Motor neuron (in vitro differentiated cells): ENCODE measurements at places on chromosomes 4 and X. TPM values are rescaled to one million over a fixed set of nuclear protein-coding genes. Genes with fewer than 3 reads are reported as not detected.

GRCh38 chrX:154472685-154473632 is 6.1 kb downstream of the LAGE3 start:
- ATAC-seq = no peak

Gene DIPK2B
- 0.05 and 0.15 TPM in 2 replicates for total RNA-seq

Gene HTR2C
- 0.09 and 0.27 TPM in 2 replicates for total RNA-seq

DNA sequence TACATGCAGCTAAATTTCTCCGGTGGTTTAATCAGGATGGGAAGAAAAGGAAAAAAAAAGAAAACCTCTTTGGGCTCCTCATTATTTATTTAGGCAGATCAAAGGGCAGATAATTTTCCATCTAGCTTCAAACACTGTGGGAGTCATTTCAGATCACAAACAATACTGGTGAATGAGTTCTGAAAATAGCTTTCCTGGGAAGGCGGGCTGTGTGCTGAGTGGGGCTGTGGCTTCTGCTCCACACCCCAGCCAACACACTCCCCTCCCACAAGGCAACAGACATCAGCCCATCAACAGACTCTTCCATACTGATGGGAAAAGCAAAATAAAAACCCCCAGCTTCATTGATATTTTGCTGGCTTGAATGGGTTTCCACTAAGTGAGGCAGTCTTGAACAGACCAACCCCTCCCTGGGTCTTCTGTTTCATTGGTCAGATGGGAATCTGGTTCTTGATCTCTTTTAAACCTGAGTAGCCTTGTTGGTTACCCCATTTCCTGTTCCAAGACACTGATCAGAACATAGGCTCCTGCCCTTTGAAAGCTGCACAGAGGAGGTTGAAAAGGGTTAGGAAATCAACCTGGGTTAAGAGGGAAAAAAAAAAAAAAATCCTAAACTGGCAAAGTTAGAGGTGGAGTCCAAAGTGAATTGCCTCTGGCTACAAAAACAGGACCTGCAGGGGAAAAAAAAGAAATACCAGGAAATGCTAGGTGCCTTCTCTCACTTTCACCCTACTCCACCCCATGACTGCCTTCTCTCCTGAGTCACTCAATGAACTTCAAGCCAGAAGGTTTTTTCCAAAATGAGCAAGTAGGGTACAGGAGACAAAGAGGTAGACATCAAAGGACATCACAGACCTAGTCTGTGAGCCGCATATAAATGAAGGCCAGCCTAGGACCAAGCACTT is 20.0 kb downstream of the AMOT start:
- ATAC-seq = no peak

DNA sequence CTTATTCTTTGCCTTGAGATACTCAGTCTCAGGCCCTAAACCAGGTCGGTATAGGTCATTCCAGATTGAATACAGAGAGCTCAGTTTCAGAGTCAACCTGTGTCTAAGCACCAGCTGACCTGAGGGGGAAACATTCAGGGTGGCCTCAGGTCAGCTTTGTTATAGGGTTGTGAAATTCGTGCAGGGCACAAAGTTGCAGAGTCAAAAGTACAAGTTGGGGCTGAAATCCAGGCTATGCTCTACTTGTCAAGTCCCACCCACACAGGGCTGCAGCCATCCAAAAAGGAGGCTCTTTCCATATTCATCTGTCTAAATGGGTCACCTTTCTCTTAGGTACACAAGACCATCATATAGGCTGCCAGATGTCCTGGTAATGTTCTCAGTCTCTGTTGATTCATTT is 89.7 kb downstream of the ITIH6 start:
- no peak for ATAC-seq

GRCh38 chr4:7705062-7705461 is 234.6 kb downstream of the AFAP1 start:
- ATAC-seq = peak; percentile 61

Gene CXCL1
- 2.5 and 3.2 TPM in 2 replicates for total RNA-seq

Gene PRKG2
- 1.3 and 1.5 TPM in 2 replicates for total RNA-seq

Gene MAGEA2B
- total RNA-seq = 1.8 and 3.6 TPM in 2 replicates

Gene CXCL11
- total RNA-seq = 0.20 TPM in 1 of 2 replicates, not detected in the other

DNA sequence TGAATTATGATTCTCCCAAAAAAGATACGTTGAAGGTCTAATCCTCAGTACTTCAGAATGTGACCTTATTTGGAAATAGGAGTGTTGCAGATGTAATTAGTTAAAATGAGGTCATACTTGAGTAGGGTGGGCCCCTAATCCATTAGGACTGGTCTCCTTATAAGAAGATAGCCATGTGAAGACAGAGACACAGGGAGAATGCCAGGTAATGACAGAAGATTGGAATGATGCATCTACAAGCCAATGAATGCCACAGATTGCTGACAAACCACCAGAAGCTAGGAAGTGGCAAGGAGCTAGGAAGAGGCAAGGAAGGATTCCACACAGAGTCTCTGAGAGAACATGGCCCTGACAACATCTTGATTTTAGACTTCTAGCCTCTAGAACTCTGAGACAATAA is 7.4 kb upstream of the RPS6KA3 start:
- no peak for ATAC-seq

DNA sequence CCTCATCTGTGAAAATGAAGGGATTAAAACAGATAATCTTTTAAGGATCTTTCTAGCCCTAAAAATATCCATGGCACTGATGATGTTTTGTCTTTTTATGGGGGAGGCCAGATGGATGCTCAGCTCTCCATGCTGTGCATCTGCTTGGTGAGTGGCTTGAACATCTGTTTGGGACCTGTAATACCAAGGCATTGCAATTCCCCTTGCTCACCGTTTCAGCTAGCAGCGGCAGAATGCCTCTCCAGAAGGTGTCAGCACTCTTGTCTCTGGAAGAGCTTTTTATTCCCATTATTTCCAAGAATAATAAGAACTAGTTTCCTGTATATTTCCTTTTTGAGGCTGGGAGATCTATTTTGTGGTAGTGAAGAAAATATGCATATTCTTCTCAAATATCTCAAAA is 151.9 kb upstream of the ANK2 start:
- no peak for ATAC-seq

GRCh38 chrX:29453333-29453732 is 762.0 kb upstream of the MAGEB2 start:
- no peak for ATAC-seq

Gene NDNF
- total RNA-seq = 0.15 and 0.22 TPM in 2 replicates

Gene PCDH11X
- total RNA-seq = 0.05 TPM in 1 of 2 replicates, not detected in the other

Gene IL2
- total RNA-seq = not detected in 2 replicates

GRCh38 chr4:17670423-17670822 is 56.0 kb downstream of the MED28 start:
- no peak for ATAC-seq

DNA sequence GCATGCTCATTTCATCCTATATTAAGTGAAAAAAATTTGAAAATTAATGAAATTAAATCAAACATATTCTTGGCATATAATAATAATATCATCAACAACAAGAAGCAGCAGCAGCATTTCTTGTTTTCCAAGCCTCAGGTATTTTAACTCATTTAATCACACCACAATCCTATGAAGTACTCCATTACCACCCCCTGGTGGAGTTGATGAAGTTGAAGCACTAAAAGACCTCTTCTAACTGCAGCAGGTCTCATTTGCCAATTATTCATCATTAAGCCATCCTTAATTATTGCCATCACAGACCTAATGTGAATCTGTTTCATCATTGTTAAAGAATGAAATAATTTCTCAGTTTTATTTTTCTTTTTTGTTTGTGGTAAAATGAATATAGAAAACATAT is 801.4 kb upstream of the GRID2 start:
- ATAC-seq = no peak

DNA sequence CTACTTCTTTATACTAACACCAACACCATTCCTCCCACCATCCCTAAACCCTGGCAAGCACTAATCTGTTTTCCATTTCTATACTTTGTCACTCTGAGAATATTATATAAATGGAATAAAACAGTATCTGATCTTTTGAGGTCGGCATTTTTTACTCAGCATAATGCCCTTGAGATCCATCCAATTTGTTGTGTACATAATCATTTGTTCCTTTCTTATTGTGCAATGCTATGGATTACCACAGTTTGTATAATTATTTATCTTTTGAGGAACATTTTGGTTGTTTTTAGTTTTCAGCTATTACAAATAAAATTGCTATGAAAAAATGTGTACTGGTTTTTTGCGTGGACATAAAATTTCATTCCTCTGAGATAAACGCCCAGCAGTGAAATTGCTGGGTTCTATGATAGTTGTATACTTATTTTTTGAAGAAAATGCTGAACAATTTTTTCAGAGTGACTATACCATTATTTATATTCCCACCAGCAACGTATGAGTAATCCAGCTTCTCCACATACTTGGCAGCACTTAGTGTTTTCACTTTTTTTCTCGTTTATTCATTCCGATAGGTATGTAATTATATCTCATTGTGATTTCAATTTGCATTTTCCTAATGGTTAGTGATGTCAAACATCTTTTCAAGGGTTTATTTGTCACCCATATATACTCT is 154.3 kb upstream of the DCAF8L1 start:
- ATAC-seq = no peak

GRCh38 chr4:165716472-165716871 is 156.6 kb upstream of the TLL1 start:
- no peak for ATAC-seq

Gene TRO
- total RNA-seq = 74.5 and 81.1 TPM in 2 replicates

DNA sequence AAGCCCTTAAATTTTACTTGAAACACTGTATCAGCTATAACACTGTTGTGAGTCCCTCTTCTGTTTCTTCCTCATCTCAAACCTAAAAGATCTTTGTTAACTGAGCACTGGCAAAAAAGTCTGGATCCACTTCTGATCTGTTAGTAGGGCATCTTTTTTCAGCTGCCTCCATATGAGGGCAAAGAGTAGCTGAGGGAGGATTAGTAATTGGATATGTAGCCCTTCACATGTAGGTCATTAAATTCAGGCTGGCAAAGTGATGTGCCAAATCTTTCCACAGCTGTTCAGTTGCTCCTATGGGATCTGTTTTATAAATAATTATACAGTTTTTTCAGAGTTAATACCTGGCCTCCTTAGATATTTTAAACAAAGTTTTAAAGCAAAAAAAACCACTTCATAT is 1.1 kb upstream of the TRMT10A start:
- ATAC-seq = no peak

Gene ADRA2C
- 0.24 and 0.53 TPM in 2 replicates for total RNA-seq

GRCh38 chr4:182768838-182769237 is 148.3 kb downstream of the DCTD start:
- ATAC-seq = no peak

Gene TMPRSS11B
- not detected in 2 replicates for total RNA-seq

DNA sequence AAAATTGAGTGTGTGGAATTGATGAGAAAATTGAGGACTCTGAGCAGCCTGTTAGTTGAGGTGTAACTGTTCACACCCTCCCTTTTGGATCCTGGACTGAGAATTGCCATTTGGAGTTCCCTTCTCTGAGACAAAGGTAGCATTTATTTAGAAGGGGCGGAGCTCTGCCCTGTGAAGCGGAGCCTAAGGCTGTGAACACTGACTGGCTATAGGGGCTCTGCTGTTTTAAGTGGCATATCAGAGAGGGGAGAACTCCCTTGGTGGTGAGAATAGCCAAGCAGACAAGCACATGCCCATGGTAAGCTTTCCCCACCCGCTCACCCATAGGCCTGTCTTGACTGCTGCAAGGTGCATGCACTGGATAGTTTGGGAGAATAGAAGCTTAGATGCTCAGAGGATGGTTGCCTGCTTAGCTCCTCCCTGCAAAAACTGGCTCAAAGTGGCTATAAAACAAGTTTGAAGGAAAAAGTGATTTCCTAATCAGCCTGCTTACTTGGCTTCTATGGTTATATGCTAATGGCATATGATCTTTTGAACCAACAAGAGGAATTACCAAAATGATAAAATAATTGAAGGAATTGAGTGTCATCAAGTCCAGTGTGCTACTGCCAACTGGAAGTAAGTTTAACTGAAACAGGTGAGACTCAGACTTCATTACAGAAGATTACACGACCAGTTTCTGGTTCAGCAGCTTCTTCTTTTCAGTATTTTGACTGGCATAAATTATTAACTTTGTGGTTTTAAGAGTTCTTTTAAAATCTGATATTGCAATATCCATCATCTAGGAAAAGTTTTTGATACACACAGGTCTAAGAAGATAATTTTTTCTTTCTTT is 108.4 kb downstream of the AFF1 start:
- ATAC-seq = no peak

Gene C4orf33
- total RNA-seq = 9.9 and 11.3 TPM in 2 replicates

DNA sequence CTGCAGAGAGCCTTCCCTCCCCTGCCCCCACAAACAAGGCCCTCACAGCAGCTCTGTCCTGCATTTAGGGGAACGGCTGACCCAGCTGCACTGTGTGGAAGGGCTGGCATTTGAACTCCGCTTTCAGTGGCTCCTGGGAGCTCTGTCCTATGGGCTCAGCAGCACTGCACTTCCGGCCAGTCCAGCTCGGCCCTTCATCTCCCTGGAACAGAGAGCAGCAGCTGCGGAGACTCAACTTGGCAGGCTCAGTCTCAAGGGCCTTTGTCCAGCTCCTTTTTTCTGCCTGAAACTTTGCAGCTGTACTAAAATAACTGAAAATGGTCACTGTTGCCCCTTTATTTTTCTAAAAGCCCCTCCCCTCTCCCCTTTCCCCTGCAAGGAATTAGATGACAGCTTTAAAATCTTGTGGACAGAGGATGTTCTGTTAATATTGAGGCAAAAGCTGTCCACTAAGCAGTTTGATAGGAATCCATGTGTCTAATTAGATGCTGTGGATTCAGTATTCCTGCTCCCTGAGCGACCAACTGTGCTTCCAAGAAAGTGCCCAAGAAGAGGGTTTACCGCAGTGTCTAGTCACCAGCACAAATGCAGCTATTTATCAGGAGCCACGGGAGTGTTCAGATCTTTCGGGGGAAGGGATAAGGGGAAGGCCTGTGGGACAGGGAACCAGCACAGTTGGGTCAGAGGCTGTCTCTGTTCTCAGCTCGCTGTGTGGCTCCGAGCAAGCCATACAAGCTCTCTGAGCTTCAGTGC is 133.1 kb downstream of the AFAP1 start:
- ATAC-seq = no peak

DNA sequence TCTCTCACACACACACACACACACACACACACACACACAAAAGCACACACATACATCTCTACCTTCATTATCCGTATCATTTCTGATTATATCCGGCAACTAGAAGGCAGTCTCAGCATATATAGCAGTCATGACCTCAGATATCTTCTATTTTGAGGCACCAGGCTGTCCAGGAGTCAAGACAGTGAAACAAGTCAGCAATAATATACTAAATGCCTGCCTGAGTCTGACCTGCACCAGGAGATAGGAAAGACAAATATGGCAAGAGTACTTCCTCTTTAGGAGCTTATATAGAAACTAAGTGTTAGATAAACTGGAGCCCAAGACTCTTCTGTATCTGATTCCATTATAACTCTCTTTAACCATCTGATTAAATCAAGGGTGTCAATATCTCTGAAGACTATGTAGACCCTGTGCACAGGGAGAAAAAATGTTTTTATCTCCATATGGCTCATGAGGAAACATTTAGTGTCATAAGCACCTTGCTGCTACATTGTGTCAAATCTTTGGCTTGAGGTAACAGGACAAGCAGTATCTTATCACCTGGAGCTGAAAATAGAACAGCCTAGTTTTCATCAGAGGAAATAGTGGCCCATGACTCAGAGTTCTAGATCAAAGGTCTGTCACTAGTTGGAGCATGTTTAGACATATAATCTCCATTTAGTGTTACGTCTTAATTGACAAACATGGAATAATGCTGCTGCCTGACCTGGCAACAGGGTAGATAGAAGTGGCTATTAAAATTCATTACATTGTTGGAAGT is 27.0 kb upstream of the FAM47B start:
- no peak for ATAC-seq
